Lung microvascular endothelial cell (primary cell): ENCODE measurements at places on chromosomes 12 and 14. TPM values are rescaled to one million over a fixed set of nuclear protein-coding genes. Genes with fewer than 3 reads are reported as not detected.

DNA sequence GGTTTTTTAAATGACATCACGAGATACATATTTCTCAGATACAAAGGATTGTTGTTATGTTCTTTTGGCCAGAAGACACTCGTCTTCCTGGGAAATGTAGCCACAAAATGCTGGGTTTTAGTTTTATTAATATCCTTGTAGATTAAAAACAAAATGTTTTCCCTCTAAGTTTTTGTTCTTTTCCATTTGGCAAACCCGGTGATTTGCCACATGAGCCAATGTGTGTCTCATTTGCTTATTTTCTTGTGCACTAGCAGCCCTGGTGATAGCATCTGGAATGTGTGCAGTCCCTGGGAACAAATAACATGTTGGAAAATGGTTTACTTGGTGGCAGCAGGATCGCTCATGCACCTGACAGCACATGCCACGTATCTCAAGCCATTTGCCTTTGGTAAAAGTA lies 61.0 kb downstream of the HMGA2 start:
- peak; percentile 74 for DNase-seq

- no peak for DNase-seq
Measured at GRCh38 chr12:52182384-52182783, 9.4 kb downstream of the KRT80 start.

- DNase-seq: no peak
Measured at GRCh38 chr12:20423557-20423956, 55.2 kb downstream of the PDE3A start.

GRCh38 chr14:77979666-77980351 lies 179.9 kb downstream of the ADCK1 start:
- no peak for DNase-seq

GRCh38 chr12:4813741-4814140 lies 93.5 kb downstream of the GALNT8 start:
- DNase-seq: no peak

- DNase-seq: no peak
Measured at GRCh38 chr14:65492266-65492665, 79.7 kb downstream of the FUT8 start.

DNA sequence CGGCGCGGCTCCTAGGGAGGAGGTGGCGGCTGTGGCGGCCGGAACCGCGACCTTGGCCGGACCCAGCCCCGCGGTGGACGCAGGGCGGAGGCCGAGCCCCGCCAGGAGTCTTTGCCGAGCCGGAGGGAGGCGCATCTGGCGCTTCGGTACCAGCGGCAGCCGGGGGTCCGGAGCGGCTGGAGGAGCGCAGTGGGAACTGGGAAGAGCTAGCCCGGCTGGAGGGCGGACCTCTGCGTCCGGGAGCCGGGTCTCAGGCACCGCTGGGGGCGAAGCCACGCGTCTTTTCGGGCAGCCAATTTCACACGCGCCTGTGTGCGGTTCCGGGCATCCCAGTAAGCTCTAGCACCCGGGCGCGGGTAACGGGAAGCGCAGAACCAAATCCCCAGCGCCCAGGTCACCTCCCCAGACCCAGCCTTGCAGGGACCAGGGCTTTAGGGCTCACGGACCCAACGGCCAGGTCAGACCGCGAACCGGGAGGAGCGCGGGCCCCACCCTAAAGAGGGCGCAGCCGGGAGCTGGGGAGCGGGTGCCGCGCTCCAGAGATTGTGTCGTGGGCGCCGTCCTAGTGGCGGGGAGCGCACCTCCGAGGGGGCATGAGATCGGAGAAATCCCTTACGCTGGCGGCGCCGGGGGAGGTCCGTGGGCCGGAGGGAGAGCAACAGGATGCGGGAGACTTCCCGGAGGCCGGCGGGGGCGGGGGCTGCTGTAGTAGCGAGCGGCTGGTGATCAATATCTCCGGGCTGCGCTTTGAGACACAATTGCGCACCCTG lies 89.4 kb downstream of the GALNT8 start:
- DNase-seq: no peak

GRCh38 chr14:100263141-100263540 lies 24.2 kb downstream of the YY1 start:
- DNase-seq: no peak

DNA sequence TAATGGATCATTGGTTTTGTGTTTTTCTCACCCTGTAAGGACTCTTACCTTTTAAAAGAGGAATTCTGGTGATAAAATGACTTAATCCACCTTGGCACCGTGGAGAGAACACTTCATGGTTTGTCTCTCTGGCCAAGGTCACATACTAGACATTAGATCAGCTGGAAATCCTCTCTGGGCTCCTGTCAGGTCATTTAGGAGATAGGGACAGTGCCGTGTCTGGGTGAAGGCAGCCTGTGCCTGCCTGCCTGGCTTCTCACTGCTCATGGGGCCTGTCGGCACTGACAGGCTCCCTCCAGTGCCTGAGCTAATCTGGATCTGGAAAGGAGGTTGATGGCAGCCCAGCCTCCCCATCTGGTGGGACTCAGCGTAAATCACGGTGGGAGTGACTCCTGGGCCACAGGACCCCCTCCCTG lies 5.7 kb downstream of the CRADD start:
- DNase-seq: no peak

- no peak for DNase-seq
Measured at GRCh38 chr14:98138666-98139065, 1133.3 kb downstream of the BCL11B start.

GRCh38 chr12:2431810-2432209 lies 363.0 kb upstream of the FKBP4 start:
- DNase-seq: no peak

- no peak for DNase-seq
Measured at GRCh38 chr12:10409392-10409791, at the start of gene KLRC4. Gene KLRC4, minus strand, starts transcription at chr12:10409757. Its CDS starts 182 bp downstream, at chr12:10409575.

DNA sequence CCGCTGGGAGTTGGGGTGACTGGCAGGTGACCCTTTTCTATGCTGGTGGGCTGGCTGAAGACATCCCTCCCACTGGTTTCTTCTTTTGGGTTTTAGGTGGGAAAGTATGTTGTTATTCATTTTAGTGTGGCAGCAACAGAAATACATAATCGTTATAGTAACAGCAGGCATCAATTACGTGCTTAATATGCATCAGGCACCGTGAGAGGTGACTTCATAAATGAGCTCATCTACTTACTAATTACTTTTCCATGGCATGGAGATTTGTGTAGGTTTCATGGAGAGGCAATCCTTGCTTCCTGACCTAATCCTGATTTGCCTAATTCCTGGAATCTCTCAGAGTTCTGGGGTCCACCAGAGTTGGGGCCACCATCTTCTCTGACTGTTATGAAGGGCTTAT lies 13.4 kb upstream of the CELA1 start:
- no peak for DNase-seq

GRCh38 chr12:7241404-7242005 lies 52.0 kb downstream of the PEX5 start:
- DNase-seq: no peak

The CELA1 gene
- total RNA-seq: not detected in 2 replicates

The NCOR2 gene
- total RNA-seq: 10.5 TPM in 2 replicates

The KRT83 gene
- not detected in 2 replicates for total RNA-seq

The TMTC1 gene
- total RNA-seq: 1.7 and 6.9 TPM in 2 replicates

The DNAJC22 gene
- total RNA-seq: 0.40 and 0.87 TPM in 2 replicates

The NOS1 gene
- total RNA-seq: not detected in 2 replicates
